ENCODE measurements at places on chromosomes 13 and 19. TPM values are rescaled to one million over a fixed set of nuclear protein-coding genes. Genes with fewer than 3 reads are reported as not detected.
A peak's percentile ranks its signal among the peaks of the same experiment; 100 is the strongest.

- no peak overlapping the region for H3K27ac ChIP-seq
- DNase-seq, result no peak
- H3K4me1 ChIP-seq, result no peaks in the 10 kb centered on the region
- H3K36me3 ChIP-seq, result no peaks in the 10 kb centered on the region
- H3K4me3 ChIP-seq, result no peak overlapping the region
These were observed 33.1 kb downstream of the POSTN start for GRCh38 chr13:37565425-37565824.

The PSG2 gene
- total RNA-seq, result 0.17 TPM

GRCh38 chr13:74761801-74762757 is 627.9 kb upstream of the KLF12 start:
- no peak for DNase-seq
- no peaks in the 10 kb centered on the region for H3K27me3 ChIP-seq
- H3K36me3 ChIP-seq, result no peaks in the 10 kb centered on the region
- H3K4me1 ChIP-seq, result no peaks in the 10 kb centered on the region

DNA sequence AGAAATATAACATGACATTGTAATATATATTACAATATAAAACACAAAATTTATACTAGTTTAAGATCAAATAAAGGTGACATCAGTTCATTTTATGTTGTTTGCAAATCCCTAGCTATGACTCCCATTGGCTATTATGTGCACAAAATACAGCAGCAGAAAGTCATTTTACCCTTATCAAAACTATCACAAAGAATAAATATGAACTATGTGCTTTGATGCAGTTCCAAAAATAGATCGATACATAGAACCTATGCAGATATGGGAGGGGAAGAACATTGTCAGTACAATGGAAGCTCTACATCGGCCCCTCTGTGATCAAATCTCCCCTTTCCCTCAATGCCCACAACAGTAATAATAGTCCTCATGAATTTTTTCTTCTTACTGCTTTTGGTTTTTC is 1038.1 kb upstream of the PCDH20 start:
- no peaks in the 10 kb centered on the region for H3K4me1 ChIP-seq
- DNase-seq, result no peak
- H3K36me3 ChIP-seq, result no peaks in the 10 kb centered on the region
- H3K4me3 ChIP-seq, result no peak overlapping the region
- no peaks in the 10 kb centered on the region for H3K27me3 ChIP-seq

DNA sequence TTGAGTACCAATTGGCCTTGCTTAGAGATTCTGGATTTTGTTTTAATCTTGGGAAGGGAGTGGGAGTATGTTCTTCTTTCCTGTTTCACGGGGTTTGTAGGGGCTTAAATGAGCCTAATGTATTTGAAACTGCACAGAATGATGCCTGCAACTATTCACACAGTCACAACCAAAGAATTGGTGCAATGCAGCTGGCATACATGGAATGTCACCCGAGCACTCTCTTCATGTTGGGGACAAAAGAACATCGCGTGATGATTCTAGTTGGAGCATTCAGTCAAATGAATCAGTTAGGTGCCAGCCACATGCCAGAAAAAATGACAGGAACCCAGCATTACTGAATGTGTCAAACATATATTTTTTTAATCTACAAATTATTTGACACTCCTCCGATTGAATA is 22.1 kb downstream of the STARD13 start:
- H3K4me3 ChIP-seq, result no peak overlapping the region
- peaks cover 36% of the 10 kb centered on the region for H3K27me3 ChIP-seq
- no peak for DNase-seq
- H3K27ac ChIP-seq, result no peak overlapping the region

The CGB5 gene
- not detected for total RNA-seq

DNA sequence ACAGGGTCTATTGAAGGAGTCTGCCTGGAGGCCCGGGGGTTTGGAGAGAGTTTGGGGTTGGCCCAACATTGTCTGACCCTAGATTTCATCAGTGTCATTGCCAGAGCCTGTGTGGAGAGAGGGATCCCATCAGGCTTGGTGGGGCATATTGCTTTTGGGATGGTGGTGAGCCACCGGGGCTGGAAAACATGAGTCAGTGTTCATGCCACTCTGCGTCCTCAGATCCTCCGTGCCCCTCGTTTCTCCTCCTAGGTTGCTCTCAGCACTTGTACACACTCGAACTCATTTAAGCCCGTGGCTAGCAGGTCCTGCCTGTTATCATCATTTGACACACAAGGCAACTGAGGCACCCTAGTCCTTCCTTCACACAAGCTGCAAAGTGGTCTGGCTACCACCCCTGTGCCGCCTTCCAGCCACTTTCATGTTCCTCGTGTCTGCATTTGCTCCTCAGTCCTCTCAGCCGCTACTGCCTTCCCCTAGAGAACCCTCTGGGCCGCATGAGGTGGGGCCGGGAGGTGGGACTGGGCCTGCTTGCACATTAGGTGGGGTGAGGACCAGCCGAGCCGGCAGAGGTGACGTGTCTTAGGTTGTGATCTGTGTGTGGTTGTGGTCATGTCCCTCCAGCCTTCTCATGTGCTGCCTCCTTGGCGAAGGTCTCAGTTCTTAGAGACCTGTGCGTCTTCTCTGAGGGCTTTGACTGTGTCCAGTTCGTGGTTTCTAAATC is 3.6 kb downstream of the NACC1 start:
- DNase-seq, result no peak
- H3K36me3 ChIP-seq, result no peaks in the 10 kb centered on the region
- H3K27me3 ChIP-seq, result no peaks in the 10 kb centered on the region
- peak overlapping the region; percentile 86 for H3K27ac ChIP-seq
- H3K4me3 ChIP-seq, result peak overlapping the region; percentile 2

- no peak overlapping the region for H3K27ac ChIP-seq
- H3K4me1 ChIP-seq, result no peaks in the 10 kb centered on the region
- no peak for DNase-seq
- no peak overlapping the region for H3K4me3 ChIP-seq
- no peaks in the 10 kb centered on the region for H3K36me3 ChIP-seq
These were observed 169.8 kb downstream of the ATP8A2 start for GRCh38 chr13:25541434-25542123.

The CEACAM16 gene
- total RNA-seq, result not detected

GRCh38 chr19:37594982-37595382 is 306 bp downstream of the ZNF540 start:
- H3K27ac ChIP-seq, result peak overlapping the region; percentile 98
- H3K36me3 ChIP-seq, result peaks cover 3% of the 10 kb centered on the region
- H3K27me3 ChIP-seq, result no peaks in the 10 kb centered on the region
- H3K4me1 ChIP-seq, result peaks cover 27% of the 10 kb centered on the region
- peak overlapping the region; percentile 98 for H3K4me3 ChIP-seq

DNA sequence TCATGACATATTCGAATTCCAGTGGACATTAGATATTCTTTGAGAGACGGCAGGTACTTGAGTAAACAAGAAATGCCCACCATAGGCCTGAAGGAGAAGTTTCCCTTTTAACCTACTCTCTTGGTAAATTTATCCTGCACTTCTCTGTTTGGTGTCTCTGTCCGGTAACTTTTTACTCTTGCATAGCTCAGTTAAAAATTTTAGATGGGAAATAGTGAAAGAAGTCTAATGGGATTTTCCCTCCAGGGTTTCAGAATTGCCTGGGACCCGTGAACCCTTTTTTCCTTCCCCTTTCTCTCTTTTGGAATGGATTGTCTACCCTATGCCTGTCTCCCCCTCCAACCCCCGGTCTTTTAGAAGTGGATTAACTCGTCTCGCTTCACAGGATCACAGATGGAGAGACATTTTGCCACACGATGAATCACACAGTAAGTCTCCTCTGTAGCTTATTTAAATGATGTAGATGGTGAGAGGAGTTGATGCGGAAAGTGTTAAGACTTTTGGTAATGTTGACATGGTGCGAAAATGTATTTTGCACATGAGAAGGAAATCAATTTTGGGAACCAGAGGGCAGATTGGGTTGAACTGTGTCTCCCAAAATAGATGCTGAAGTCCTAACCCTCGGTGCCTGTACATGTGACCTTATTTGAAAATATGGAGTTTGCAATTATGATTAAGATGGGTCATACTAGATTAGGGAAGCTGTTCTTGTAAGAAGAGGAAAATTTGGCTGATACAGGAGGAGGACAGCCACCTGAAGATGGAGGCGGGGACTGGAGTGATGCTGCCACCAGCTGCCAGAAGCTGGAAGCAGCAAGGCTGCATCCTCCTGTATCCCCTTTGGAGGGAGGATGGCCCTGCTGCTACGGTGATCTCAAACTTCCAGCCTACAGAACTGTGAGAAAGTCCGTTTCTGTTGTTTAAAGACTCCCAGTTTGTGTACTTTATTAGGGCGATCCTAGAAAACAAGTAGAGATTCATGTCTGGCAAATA is 711 bp upstream of the MIPEP start:
- peak overlapping the region; percentile 95 for H3K4me3 ChIP-seq
- peaks cover 2% of the 10 kb centered on the region for H3K36me3 ChIP-seq
- no peak for DNase-seq

- H3K4me1 ChIP-seq, result no peaks in the 10 kb centered on the region
- H3K4me3 ChIP-seq, result no peak overlapping the region
- no peak overlapping the region for H3K27ac ChIP-seq
- H3K36me3 ChIP-seq, result peaks cover 7% of the 10 kb centered on the region
These were observed 87.2 kb downstream of the B3GLCT start for GRCh38 chr13:31286930-31287329.

GRCh38 chr13:111387945-111388600 is 67.6 kb downstream of the TEX29 start:
- peaks cover 60% of the 10 kb centered on the region for H3K27me3 ChIP-seq
- H3K4me1 ChIP-seq, result peaks cover 26% of the 10 kb centered on the region
- H3K4me3 ChIP-seq, result no peak overlapping the region
- no peak overlapping the region for H3K27ac ChIP-seq

The FREM2 gene
- not detected for total RNA-seq

GRCh38 chr19:50318438-50318837 is 10.7 kb downstream of the KCNC3 start:
- peaks cover 10% of the 10 kb centered on the region for H3K4me1 ChIP-seq
- H3K36me3 ChIP-seq, result peaks cover 5% of the 10 kb centered on the region
- H3K4me3 ChIP-seq, result no peak overlapping the region

DNA sequence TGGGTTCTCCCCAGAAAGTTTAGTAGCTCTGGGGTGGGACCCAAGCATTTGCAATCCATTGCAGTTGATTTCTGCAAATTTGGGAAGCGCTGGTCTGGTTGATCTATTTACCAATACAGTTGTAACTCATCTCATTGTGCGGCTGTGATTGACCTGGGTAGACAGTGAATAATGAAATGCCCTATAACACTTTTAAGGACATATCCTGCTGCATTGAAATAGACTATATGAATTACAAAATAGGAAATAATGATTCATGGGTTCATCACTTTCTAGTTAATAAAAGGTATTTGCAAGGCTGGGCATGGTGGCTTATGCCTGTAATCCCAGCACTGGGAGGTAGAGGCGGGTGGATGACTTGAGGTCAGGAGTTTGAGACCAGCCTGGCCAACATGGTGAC is 59.0 kb upstream of the FARP1 start:
- no peak overlapping the region for H3K27ac ChIP-seq
- DNase-seq, result no peak
- H3K4me1 ChIP-seq, result no peaks in the 10 kb centered on the region
- H3K27me3 ChIP-seq, result peaks cover 2% of the 10 kb centered on the region
- no peak overlapping the region for H3K4me3 ChIP-seq

The IGFL3 gene
- not detected for total RNA-seq

DNA sequence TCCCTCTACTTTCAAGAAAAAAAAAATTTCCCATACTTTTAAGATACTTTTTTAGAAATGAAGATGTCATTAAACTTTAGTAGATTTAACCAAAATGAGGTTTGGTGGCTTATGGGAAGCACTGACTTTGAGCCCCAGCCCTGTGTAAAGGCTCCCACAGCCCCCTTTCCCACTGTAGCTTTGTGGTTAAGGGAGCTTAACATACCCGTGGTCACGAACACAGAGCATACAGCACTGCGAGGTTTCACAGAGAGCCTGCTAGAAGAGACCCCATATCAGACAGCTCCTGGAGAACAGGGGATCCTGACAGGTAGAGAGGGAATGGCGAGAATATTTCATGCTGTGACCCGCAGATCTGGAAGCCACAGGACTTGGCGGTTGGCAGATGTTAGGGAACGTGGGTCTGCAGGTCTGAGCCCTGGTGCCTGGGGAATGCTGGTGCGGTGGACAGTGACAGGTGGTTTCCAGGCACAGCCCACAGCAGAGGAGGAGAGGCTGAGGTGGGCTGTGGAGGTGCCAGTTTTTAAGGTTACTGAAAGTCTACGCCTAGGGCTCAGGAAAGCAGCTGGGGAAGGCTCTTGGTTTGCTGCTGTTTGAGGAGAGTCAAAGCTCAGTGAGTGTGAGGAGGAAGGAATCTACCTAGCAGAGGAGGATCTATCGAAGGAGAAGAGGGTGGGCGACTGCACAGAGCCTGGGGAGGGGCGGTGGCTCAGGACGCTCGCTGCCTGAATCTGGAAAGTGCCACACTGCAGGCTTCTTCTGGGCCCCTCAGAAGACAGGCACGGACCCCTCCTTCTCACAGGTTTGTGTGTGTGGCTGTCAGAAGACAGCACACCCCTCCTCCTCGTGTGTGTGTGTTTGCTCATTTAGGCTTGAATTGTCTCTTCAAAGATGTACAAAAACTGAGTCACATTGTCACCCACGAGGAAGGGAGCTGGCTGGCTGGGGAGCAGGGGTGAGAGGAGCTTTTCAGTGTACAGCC is 49.9 kb downstream of the SLC7A9 start:
- H3K36me3 ChIP-seq, result peaks cover 4% of the 10 kb centered on the region
- no peak overlapping the region for H3K27ac ChIP-seq
- peaks cover 27% of the 10 kb centered on the region for H3K27me3 ChIP-seq
- no peak overlapping the region for H3K4me3 ChIP-seq
- H3K4me1 ChIP-seq, result peaks cover 5% of the 10 kb centered on the region

DNA sequence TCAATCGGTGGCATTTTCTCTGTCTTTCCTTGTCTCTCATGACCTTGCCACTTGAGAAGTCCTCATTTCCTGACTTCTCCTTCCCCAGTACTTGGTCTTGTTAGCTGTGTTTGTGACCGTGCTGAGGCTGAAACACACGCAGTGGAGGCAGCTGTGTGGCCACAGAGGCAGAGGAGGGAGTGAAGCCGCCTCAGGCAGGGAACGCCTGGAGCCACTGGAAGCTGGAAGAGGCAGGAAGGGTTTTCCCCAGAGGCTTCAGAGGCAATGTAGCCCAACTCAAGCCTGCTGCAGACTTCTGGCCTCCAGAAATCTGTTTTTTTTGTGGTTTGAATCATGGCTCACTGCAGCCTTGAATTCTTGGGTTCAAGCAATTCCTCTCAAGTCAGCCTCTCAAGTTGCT is 29.2 kb upstream of the ARGLU1 start:
- peaks cover 28% of the 10 kb centered on the region for H3K27me3 ChIP-seq
- no peak for DNase-seq
- peaks cover 3% of the 10 kb centered on the region for H3K36me3 ChIP-seq
- H3K27ac ChIP-seq, result no peak overlapping the region

GRCh38 chr13:46778890-46779289 is 18.1 kb downstream of the ESD start:
- H3K4me3 ChIP-seq, result no peak overlapping the region
- DNase-seq, result no peak
- peaks cover 2% of the 10 kb centered on the region for H3K4me1 ChIP-seq
- H3K27me3 ChIP-seq, result no peaks in the 10 kb centered on the region
- no peak overlapping the region for H3K27ac ChIP-seq
- peaks cover 6% of the 10 kb centered on the region for H3K36me3 ChIP-seq
